ENCODE measurements at places on chromosomes 6 and 20.

- DNase-seq, result peak; percentile 25
Measured at GRCh38 chr6:151647976-151648639, 154.3 kb downstream of the CCDC170 start.

- no peak for DNase-seq
Measured at GRCh38 chr6:34155471-34156300, 9.8 kb upstream of the GRM4 start.

DNA sequence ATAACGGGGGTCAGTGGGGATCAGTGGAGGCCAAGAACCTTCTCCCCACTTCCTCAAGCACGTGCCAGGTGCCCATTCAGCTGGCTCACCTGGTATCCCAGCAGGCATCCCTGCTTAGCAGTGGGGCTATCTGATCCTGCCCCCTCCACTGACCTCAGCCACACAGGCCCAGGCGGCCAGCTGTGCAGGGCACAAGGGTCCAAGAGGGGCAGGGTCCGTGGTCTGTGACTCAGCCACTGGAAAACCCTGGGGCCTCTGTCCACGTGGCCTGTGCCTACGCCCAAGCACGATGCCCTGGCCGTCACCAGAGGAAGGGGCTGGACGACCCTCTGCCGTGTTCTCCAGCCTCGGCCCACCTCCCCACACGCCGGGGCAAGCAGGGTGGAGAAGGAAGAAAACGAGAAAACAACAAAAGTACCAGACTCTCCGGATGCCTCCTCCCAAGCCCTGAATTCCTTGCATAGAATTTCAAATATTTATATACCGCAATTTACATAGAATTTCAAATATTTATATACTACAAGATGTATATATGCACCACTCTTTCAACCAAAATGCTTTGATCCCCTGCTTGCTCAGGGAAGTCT, 12.1 kb downstream of the PXDC1 start:
- no peak for DNase-seq

- DNase-seq, result no peak
Measured at GRCh38 chr6:155472886-155473285, 17.2 kb upstream of the NOX3 start.
